CD8-positive, alpha-beta memory T cell (primary cell): ENCODE measurements at places on chromosomes 1 and 21. TPM values are rescaled to one million over a fixed set of nuclear protein-coding genes. Genes with fewer than 3 reads are reported as not detected.

DNA sequence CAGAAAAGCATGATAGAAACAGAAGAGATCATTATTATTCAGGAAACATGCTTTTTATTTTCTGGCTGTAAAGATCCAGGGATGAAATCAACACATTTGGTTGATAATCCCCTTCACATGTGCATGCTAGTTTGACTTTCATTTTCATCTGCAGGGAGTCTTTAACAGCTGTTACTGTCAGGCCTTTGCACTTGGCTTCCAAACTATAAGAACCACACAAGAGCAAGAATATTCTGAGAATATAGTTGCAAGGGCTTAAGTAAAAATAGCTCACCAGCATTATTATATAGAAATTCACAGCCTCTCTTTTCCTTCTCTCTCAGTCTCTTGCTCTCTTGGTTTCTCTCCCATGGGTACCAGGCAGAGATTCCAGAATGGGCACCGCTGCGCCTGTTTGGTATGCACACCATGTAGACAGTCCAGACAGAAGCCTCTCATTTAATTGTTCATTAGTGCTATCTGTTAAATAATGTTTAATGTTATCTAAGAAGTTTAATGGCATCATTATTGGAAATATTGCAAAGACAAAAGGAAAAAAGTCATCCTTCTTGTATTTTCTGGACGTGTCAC is 622.3 kb upstream of the PLXNA2 start:
- DNase-seq = no peak

GRCh38 chr1:84152649-84153056 is 8.6 kb downstream of the PRKACB start:
- no peak for DNase-seq

DNA sequence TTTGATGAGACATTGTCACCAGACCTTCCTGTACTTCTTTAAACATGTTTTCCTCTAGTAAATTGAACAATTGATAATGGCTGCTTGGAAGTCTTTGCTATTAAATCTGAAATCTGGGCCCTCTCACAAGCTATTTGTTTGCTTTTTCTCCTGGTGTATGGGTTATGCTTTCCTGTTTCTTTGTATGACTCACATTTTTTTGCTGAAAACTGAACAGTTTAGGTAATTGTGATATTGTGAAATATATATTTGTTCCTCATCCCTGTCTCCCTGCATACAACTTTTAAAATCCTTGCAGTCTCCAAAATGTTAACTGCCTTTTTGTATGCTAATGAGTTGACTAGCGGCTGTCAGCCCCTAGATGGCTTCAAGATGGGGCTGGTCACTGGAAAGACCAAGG is 61.6 kb downstream of the MAP3K21 start:
- no peak for DNase-seq

DNA sequence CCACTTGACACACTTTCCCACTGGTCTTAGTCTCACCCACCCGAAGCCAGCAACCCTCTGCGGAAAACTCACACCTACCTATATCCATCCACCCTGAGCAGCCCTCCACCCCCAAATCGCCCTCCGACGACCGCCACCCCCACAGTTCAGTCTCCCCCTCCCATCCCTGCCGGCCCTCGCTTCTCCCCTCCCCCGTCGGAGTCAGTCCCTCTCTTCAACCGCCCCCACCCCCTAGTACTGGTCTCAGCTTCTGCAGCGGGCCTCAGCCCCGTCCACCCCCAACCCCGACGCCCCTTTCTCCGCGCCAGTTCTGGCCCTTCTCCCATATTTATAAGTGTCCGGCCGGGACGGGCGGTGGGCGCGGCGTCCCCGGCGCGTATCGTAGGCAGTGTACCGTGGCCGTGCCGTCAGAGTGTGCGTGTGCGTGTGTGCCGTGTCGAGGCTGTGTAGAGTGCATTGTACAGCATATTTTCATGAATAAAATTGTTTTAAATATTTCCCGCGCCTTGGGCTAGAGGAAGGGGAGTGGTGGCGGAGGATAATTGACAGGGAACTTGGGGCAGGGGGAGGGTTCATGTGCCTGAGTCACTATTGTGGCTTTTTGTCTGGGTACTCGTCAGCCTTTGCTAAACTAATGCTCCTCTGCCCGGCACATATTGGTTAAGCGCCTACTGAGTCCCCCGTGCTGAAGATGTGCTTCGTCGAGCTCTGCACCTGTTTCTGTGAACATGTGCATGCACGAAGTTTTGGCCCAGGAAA is 22.0 kb downstream of the FOXO6 start:
- no peak for DNase-seq

- no peak for DNase-seq
These were observed 23.1 kb downstream of the WNT4 start for GRCh38 chr1:22119626-22120468.

GRCh38 chr1:231395076-231395997 is 26.8 kb downstream of the EGLN1 start:
- no peak for DNase-seq

DNA sequence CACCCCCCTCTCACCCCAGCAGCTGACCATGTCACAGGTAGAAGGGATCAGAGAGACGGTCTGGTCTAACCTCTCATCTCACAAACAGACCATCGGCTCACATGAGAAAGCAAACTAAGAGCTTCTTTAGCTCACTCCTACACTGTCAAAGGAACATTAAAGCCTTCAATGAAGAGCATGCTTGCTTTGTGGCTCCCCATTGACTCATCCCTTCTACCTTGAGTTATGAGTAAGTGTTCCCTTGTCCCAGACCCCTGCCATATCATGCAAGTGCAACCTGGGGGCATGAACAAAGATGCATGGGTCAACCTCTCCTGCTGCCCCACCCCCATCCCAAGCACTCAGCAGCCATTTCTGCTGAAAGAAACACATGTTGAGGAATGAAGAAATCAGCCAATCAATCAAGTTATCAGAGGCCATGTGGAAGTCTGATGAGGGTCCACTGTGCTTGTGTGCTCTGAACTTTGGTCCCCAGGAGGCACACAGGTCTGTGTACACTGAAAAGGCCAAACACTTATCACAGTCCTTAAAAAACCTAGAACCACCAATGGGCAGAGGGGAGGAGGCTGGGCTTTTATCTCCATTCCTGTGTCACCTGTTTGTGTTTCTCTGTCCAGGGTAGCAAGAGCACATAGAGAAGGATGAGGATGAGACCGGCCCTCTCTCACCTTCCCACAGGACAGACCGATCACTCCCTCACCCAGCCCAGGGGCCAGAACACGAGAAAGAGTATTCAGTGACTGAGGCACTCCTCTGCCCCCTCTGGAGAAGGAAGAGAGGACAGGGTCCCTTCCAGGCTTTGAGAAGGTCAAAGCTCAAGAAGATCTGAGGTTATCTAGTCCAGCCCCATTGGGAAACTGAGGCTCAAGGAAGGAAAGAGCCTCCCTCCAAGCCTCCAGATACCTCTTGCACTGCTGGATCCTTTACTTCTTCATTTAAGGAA is 9.5 kb downstream of the ETNK2 start:
- no peak for DNase-seq

DNA sequence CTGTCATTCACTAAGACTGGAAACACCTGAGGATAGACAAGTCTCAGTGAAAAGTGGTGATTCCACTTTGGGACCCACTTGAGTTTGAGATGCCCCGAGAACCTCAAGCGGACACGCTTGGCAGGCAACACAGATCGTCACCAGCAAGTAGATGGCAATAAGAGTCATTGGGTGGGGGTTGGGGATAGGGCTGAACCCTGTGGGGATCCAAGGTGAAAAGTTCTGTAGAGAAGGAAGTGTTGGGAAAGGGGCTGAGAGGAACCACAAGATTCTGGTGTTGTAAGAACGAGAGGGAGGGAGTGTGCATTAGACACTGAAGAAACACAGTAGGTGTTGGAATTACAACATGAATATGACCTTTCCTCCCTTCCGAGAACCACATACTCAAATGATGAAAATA is 45.4 kb upstream of the TDRD10 start:
- no peak for DNase-seq

DNA sequence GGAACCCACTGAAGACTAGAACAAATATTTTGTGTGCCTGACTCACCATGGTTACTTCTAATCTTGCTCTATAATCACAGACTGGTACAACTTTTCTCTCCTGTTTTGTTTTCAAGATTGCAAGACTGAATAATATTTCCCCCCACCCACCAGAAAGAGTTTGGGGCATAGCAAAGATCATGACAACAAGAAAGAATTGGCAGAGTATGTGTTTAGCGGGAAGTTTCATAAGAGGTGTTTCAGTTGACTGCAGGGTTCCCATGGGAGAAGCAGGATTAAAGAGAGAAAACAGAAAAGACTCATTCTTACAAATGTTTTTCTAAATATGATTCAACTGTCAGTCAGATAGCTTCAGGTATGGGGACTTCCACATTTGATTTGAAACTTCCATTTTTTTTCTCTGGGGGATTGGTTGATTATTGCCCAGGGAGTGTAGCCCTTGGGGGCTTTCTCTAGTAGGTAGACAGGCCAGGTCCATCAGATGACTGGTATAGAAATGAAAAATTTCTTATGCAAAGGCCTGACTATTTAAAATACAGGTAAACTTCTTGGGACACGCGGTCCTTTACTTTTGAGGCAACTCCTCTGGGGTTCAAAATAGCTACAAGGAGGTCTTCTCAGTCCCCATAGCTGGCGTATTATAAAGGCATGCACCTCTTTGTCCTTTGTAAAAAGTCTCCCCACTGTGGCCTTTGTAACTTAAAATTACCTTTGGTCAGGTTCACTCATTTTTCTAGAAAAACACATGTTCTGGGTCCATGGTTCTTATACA is 13.9 kb downstream of the OR14I1 start:
- no peak for DNase-seq

DNA sequence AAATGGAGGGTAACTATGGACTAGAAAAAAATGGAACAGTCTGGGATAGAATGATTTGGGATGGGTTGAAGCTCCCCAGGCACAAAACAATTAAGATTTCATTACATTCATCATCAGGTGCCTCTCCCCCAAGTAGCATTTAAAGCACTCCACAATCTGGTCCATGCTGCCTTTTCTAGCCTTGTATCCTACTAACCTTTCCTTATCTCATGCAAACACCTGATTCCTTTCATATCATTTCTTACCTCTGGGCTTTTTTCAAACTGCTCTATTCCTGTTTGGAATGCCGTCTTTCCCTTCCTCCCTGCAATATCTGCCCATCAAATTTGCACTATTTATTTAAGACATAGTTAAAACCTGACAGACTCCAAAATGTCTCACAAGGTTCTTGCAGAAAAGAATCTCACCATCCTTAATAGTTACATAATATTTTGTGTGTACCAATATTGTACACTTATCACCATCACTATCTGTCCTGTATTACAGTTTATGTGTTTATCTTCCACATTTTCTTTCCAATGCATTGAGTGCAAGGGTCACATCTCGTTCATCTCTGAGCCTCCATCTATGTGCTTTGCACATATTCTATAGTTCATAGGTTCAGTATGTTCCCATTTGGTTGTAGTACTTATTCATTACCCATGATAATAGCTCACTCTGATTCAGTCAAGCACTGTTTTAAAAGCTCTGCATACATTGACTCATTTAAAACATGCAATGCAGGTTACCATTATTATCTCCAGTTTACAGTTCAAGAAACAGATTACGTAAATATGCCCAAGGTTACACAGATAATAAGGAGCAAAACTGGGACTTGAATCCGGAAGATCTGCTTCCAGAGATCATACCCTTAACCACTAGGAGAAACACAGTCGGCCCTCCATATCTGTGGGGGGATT is 16.1 kb upstream of the SHCBP1L start:
- no peak for DNase-seq

GRCh38 chr1:207362962-207363860 is 41.7 kb downstream of the CD55 start:
- DNase-seq = peak; percentile 64

GRCh38 chr1:171985639-171986038 is 144.3 kb downstream of the DNM3 start:
- DNase-seq = no peak

DNA sequence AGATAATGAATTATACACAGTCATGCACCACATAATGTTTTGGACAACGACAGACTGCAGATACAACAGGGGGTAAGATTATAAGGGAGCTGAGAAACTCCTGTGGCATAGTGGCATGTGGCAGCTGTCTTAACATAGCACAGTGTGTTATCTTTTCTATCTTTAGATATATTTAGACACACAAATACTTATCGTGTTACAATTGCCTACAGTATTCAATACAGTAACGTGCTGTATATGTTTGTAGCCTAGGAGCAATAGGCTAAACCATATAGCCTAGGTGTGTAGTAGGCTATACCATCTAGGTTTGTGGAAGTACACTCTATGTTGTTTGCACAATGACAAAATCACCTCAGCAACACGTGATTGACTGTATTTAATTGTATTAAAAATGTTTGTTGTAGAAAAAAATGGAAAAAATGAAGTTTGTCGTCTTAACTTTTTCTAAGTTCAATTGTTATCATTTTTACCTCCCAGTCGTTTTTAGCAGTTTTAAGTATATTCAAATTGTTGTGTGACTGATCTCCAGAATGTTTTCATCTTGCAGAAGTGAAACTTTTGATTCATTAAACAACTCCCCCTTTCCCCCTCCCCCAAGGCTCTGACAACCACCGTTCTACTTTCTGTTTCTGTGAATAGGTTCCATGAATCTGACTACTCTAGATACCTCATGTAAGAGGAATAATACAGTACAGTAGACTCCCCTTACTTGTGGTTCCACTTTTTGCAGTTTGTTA is 351.0 kb upstream of the B3GALT2 start:
- no peak for DNase-seq

DNA sequence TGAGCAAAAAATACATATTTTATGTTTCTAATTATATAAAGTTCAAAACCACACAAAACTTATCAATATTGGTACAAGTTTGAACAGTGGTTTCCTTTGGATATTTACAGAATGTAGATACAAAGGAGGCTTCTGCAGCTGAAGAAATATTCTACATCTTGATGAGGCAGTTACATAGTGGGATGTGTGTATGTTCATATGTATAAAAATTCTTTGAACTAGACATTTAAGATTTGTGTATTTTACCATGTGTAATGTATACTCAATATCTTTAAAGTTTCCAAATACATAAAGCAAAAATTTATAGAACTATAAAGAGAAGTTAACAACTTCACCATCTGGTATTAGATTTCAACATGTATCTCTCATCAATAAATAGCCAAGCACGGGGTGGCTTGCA is 80.7 kb upstream of the TNFSF4 start:
- no peak for DNase-seq

DNA sequence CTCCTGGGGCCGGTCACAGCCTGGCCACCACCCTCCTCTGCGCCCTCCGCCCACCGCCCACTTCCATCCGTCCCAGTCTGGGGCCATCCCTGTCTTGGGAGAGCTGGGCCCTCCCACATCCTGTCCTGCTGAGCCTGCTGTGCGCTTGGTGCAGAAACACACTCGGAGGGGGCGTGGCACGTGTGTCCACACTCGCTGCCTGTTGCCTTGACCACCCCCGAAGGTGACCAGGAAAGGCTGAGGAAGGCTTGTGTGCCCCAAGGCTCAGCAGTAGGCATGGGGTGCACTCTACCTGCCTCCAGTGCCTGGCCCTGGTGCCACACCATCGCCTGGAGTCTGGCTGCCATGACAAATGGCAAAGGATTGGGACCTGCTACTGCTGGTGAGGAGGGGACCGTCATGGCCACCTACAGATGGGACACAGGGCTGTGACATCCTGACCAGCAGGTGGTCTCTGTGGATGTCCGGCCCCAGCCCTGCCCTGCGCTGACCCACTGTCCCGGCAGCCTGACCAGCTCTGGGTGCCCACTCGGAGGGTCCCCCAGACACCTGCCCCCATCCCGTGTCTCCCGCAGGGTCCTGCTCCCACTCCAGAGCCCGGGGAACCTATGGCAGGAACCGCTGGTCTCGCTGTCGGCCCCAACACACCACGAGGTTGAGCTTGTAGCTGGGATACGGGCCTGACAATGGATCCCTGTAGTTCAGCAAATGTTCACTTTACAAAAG is 23.2 kb upstream of the PTTG1IP start:
- DNase-seq = no peak

The RAB3B gene
- total RNA-seq = 0.11 TPM

The LCE1C gene
- not detected for total RNA-seq

The DCAF8 gene
- 97.0 TPM for total RNA-seq

The SDCCAG8 gene
- 17.8 TPM for total RNA-seq

The GBP7 gene
- total RNA-seq = 0.09 TPM

The MMEL1 gene
- 0.44 TPM for total RNA-seq
